GM12878 (cell line): ENCODE measurements at places on chromosomes 6 and 20. TPM values are rescaled to one million over a fixed set of nuclear protein-coding genes. Genes with fewer than 3 reads are reported as not detected.

- no peak for DNase-seq
Observed at GRCh38 chr20:41616228-41616627, 1.9 kb downstream of the CHD6 start.

- DNase-seq = no peak
Observed at GRCh38 chr20:56974499-56975250, 291.8 kb downstream of the BMP7 start.

DNA sequence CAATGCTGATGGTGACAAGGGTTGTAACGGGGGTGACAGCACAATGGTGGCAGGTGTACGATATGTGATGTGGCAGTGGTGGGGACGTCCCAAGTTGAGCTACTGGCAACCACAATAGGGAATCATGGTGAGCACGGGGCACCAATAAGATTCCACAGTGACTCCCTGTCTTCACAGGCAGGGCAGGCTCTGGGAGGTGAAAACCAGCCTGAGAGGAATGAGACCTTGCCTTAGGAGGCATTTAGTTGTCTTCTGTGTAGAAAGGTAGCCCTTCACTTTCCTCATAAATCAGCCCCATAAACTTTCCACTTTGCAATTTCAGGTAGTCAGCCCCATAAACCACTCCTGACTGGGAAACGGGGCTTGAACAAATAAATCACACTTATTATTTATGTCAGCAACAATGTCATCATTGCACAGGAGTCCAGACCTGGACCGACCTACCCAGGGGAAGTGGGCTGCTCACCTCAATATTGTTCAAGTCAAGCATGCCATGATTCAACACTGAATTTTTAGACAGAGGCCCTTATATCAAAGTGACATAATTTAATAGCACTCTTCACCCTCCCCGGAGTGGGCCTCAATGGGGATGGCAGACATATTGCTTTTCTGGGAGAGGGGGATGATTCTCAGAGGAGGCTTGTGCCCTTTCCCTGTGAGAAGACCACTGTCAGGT lies 150.8 kb downstream of the CDC5L start:
- DNase-seq = no peak

- DNase-seq = no peak
Observed at GRCh38 chr6:25483943-25484342, 168.1 kb upstream of the SCGN start.

- no peak for DNase-seq
Observed at GRCh38 chr20:45971425-45971674, 653 bp downstream of the ZNF335 start.

DNA sequence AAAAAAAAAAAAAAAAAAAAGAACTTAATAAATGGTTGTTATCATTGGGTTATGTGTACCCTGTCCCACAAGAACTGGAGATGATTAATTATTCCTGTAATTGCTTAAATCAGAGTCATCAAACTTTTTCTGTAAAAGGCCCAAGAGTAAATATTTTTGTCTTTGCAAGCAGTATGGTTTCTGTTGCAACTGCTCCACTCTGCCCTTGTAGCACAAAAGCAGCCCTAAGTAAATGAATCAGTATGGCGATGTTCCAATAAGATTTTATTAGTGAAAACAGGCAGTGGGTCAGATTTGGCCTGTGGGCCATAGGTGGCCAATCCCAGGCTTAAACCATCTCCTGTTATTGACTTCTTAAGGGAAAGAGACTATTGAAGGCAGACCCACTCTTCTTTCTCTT lies 252.7 kb downstream of the TSHZ2 start:
- no peak for DNase-seq

DNA sequence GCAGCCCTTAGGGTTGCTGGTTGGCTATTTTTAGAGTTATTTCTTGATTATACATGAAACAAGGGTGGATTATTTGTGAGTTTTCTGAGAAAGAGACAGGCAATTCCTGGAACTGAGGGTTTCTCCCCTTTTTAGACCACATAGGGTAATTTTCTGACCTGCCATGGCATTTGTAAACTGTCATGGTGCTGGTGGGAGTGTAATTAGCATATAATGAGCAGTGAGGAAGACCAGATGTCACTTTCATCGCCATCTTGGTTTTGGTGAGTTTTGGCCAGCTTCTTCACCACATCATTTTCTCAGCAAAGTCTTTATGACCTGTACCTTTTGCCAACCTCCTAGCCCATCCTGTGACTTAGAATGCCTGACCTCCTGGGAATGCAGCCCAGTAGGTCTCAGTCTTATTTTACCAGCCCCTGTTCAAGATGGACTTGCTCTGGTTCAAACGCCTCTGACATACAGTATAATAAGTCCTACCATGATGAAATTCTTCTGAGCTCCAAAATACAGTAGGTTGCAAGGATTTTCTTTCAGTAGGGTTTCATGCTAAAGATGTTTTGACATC lies 117.1 kb downstream of the ISM1 start:
- DNase-seq = no peak

DNA sequence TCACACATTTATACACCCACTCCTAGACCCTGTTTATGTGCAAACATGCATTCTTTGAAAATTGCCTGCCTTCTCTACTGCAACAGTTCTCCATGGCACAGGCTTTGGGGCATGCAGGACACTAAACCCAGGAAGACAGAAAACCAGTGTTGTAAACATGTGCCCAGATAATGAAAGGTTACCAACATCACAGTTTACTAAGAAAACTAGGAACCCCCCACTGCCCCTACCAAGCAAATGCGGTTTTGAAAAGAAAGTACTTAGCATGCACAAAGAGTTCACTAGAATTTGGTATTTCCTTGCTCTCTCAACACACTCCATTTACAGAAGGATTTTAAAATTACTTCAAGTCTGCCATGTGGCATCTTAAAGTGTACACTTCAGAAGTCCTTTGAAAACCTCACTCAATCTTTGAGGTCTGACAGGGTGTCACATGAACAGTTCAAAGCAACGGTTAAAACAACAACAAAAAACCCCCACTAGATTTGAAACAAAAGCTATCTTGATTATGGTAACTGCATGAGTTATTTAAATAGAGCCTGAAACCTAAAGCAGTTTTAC lies 245.0 kb downstream of the GMPR start:
- no peak for DNase-seq

DNA sequence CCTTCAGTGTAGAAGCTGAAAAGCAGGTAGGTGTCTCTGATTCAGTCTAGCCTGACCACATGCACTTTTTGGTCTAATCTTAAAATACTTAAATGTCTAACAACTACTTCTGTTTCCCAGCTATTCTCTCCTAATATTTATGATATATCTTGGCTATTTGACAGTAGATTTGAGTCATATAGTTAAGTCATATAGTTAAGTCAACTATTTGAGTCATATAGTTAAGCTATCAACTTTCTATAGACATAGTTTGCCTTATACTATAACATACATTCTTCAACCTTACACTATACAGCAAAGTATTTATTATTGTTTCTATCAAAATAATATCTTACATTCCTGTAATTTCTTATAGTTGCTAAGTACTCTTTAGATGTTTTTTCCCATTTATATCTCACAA lies 110.9 kb downstream of the GMDS start:
- no peak for DNase-seq

DNA sequence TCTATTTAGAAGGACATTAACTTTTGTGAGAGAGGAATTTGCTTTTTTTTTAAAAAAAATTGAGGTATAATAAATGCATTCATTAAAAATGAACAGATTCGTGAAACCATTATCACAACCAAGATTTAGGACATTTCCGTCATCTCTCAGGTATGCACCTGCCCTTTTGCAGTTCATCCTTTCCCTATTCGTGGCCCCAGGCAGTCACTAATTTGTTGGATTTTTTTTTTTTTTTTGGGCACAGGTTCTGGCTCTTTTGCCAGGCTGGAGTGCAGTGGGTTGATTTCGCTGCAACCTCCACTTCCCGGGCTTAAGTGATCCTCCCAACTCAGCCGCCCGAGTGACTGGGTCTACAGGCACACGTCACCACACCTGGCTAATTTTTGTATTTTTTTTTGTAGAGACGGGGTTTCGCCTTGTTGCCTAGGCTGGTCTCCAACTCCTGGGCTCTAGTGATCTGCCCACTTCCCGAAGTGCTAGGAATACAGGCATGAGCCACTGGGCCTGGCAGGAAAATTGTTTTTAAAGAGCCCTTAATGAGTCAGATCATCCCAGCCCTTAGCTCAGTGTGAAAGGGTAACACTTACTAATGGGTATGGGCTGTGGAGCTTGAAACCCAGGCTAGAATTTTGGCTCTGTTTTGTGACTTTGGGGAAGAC lies 9.2 kb downstream of the PHF3 start:
- no peak for DNase-seq

GRCh38 chr20:31661625-31662371 lies 24.1 kb downstream of the COX4I2 start:
- DNase-seq = no peak

DNA sequence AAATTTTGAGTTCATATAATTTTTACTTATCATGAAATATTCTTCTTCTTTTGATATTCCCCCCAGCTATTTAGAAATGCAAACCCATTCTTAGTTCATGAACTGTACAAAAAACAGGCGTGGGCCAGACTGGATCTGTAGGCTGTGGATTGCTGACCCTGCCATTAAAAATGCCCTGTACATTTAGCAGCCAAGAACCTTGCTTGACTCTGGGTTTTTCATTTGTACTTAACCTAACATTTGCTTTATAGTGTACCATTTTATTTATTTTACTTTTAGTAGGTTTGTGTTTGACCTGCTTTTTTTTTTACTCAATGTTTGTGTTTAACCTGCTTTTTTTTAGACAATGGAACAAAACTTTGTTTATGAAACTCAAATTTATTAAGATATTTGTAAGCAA lies 14.9 kb downstream of the CD109 start:
- DNase-seq = no peak

DNA sequence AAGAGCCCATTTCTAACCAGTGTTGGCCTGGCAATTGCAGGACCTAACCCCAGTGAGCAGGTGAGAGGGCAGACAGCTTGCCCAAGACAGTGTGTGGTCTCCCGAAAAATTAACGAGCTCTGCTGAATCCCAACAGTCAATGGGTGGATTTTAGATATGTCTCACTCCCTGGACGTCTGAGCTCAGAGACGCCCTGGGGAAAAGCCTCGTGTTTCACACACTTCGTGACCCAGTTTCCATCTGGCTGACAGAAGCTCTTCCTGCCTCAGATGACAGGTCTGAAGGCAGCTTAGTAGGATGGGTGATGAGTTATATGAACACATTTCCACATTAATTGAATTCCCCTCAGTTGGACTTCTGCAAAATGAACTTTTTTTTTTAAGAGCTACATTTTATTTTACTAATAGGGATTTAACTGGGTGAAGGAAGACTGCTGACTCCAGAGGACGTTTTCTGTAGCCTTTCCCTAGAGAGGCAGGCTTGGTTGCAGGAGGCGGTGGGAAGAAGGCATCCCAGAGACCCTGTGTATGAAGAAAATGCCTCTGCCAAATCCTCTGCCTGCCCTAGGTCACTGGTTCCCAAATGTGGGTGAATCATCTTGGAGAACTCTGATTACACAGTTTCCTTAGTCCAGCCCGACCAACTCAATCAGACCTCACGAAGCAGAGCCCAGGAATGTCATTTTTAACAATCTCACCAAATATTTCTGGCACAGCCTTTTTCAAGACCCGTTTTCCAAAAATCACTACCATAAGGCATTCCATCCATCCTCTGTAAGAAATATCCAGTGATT lies 71.7 kb upstream of the LY86 start:
- DNase-seq = peak; percentile 4

- peak; percentile 57 for DNase-seq
Observed at GRCh38 chr6:46217671-46218131, 46.9 kb upstream of the ENPP5 start.

DNA sequence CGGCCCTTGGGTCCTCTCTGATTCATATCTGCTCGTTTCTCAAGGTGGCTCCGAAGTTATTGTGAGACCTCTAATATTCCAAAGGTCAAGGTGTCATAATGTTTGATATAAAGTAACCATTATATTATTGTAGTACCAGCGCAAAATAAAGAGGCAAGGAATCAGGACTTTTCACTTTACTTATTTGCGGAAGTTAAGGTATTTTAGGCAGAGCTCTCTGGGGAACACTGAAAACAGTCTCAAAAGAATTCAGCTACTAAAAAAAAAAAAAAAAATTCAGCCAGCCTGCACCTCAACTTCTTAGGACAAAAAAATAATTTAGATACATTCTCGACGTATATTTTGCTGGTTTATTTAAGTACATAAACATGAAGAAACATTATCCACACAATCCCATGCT lies 2.4 kb downstream of the OSER1 start:
- DNase-seq = no peak

GRCh38 chr6:76861403-76861802 lies 601.9 kb downstream of the HTR1B start:
- DNase-seq = no peak

DNA sequence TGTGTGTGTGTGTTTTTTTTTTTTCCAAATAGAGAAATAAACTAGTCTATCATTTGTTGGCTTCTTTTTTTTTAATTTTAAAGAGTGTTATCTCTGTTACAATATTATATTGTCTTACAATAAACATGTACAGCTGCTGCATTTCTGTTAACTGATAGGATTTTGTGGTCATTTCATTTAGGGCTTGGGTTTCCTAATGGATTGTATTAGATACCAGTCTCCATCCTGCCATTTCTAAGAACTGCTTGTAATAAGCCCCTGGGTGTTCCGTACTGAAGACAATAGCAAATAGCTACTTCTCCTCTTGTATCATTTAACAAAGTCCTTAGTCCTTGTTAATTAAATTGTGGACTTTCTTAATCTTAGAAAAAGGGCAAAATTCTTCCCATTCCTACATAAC lies 45.7 kb downstream of the SOBP start:
- no peak for DNase-seq

DNA sequence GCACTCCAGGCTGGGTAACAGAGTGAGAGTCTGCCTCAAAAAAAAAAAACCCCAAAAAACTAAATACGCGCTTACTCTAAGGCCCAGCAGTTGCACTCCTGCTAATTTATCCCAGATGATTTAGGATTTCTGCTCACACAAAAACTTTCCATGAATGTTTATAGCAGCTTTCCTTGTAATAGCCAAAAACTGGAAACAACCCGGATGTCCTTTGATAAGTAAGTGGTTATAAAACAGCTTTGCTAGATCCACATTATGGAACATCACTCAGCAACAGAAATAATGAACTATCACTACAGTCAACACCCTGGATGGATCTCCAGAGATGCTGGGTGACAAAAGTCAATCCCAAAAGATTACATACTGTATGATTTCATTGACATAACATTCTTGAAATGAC lies 220.4 kb upstream of the JARID2 start:
- DNase-seq = no peak

DNA sequence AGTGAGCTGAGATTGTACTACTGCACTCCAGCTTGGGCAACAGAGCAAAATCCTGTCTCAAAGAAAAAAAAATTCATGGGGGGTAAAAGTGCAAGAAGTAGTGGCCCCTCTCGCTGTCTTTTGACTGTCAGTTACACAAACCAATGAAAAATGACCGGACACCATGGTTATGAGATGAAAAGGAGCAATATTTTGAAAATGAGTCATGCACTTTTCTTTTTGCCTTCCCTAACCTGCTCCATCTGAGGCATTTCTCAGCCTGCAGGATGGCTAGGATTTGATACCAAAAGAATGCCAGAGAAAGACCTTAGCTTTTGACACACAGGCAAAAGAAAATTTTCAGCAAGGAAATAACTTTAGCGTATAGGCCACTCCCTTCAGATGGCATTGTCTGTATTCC lies 181.7 kb upstream of the ARID1B start:
- DNase-seq = no peak

Gene CDSN
- total RNA-seq = not detected in 2 replicates

Gene RPL10A
- 2,346 and 2,441 TPM in 2 replicates for total RNA-seq

Gene DPPA5
- total RNA-seq = not detected in 2 replicates

Gene THEMIS
- 0.08 TPM in 1 of 2 replicates, not detected in the other for total RNA-seq

Gene GNAS-AS1
- total RNA-seq = 1.6 and 2.6 TPM in 2 replicates

Gene HDGFL1
- total RNA-seq = 0.69 and 1.1 TPM in 2 replicates

Gene C6orf163
- 1.3 and 1.4 TPM in 2 replicates for total RNA-seq
